Gastrocnemius medialis (tissue), 4 donors: ENCODE measurements at places on chromosomes 2 and 18.

DNA sequence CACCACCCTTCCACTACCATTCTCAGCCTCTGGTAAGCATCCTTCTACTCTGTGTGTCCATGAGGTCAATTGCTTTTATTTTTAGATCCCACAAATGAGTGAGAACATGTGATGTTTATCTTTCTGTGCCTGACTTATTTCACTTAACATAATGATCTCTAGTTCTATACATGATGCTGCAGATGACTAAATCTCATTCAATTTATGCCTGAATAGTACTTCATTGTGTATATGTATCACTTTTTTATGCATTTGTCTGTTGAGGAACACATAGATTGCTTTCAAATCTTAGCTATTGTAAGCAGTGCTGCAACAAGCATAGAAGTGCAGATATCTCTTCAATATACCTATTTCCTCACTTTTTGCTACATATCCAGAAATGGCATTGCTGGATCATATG lies 733.3 kb downstream of the SUCLG1 start:
- H3K4me3 ChIP-seq = no peak overlapping the region
- H3K27ac ChIP-seq = no peak overlapping the region
- DNase-seq = no peak
- no peaks in the 10 kb centered on the region for H3K4me1 ChIP-seq

- no peaks in the 10 kb centered on the region for H3K4me1 ChIP-seq
- DNase-seq = no peak
- no peak overlapping the region for H3K4me3 ChIP-seq
- H3K27ac ChIP-seq = no peak overlapping the region
Observed at GRCh38 chr2:170481201-170481600, 233.9 kb upstream of the SP5 start.

GRCh38 chr2:228377533-228377932 lies 196.0 kb upstream of the SPHKAP start:
- no peak for DNase-seq
- H3K4me3 ChIP-seq = no peak overlapping the region
- H3K27ac ChIP-seq = no peak overlapping the region
- no peaks in the 10 kb centered on the region for H3K4me1 ChIP-seq
- no peaks in the 10 kb centered on the region for H3K36me3 ChIP-seq

DNA sequence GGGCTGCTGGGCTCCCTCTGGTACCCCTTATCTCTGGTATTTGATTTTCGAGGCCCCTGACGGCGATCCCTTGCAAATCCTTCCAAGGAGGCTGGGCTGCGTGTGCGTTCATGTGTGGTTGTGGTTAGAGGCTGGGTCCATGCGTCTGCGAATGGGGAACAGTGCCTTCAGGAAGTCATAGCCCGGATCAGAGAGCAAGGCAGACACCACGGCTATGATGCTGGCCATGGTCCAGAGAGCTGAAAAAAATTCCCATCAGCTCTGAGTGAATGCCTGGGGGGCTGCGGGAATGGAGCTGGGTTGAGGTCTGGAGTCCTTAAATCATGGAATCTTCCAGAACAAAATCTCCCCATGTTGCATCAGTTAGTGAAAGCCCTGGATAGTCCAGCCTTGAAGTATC lies 145.5 kb downstream of the ACKR3 start:
- H3K4me1 ChIP-seq = peaks cover 13% of the 10 kb centered on the region
- no peak overlapping the region for H3K27ac ChIP-seq
- DNase-seq = peak; percentile 25
- H3K4me3 ChIP-seq = no peak overlapping the region

GRCh38 chr18:35514283-35514682 lies 16.5 kb upstream of the INO80C start:
- H3K27ac ChIP-seq = no peak overlapping the region
- no peaks in the 10 kb centered on the region for H3K36me3 ChIP-seq
- H3K4me1 ChIP-seq = peaks cover 42% of the 10 kb centered on the region
- no peak overlapping the region for H3K4me3 ChIP-seq
- H3K27me3 ChIP-seq = no peaks in the 10 kb centered on the region

GRCh38 chr2:231542136-231542535 lies 11.9 kb upstream of the NMUR1 start:
- no peaks in the 10 kb centered on the region for H3K27me3 ChIP-seq
- H3K27ac ChIP-seq = peak overlapping the region; percentile 59
- no peak for DNase-seq
- H3K4me3 ChIP-seq = peak overlapping the region; percentile 25
- H3K36me3 ChIP-seq = no peaks in the 10 kb centered on the region

- no peaks in the 10 kb centered on the region for H3K27me3 ChIP-seq
- no peak overlapping the region for H3K4me3 ChIP-seq
- no peak for DNase-seq
- H3K27ac ChIP-seq = no peak overlapping the region
Observed at GRCh38 chr18:35671966-35672603, 90.5 kb downstream of the GALNT1 start.

DNA sequence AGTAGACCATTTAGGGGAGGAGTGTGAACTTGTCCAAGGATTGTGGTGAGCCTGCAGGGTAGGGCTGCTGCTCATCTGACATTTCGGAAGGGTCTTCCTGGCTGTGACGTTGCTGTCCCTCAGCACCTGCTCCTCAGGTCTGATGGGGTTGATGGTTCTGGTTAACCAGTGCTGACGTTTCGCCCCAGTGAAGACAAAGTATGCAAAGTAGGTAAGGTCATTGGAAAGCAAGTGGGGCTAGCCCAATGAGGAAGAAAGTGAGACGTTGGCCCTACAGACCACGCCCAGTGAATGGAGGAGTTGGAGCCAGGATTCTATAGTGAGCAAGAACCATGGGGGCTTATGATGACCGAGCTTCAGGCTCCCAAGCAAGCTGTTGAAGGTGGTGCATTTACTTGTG lies 33.4 kb upstream of the ZNF396 start:
- no peak overlapping the region for H3K27ac ChIP-seq
- no peak overlapping the region for H3K4me3 ChIP-seq
- no peaks in the 10 kb centered on the region for H3K27me3 ChIP-seq
- no peak for DNase-seq
- H3K36me3 ChIP-seq = no peaks in the 10 kb centered on the region

DNA sequence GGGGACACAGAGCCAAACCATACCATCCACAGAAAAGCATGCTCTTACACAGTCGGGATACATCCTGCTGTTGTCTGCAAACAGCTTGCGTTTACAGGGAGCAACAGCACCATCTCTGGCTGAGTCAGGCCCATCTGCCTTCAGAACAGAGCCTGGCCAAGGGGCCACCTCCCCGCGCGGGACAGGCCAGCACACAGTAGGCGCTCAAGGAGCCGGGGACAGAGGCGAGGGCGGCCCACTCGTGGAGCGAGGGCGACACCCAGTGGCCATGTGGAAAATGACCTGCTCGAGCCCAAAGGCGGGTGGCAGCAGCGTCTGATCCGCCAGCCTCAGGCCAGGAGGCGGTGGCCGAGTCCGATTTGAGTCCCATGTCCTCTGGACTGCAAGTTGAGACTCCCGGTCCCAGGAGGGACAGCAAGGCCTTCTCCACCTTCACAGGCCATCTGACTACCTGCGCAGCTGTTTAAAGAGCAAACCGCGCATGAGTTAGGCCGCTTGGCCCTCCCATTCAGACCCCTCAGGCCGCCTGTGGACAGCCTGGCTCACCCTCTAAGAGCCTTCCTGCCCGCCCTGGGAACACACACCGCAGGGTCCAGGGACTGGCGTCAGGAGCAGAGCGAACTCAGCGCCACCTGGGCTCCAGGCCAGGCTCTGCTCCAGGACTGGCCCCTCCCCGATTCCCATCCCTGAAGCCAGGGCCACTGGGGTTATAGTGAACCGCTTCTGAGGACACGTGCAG lies 38.3 kb downstream of the TTC32 start:
- H3K27me3 ChIP-seq = peaks cover under 1% of the 10 kb centered on the region
- H3K36me3 ChIP-seq = no peaks in the 10 kb centered on the region
- H3K4me1 ChIP-seq = no peaks in the 10 kb centered on the region
- no peak overlapping the region for H3K27ac ChIP-seq
